ENCODE measurements at places on chromosomes 11 and 22.
A peak's percentile ranks its signal among the peaks of the same experiment; 100 is the strongest.

GRCh38 chr11:72856551-72857345 is 42.5 kb downstream of the ATG16L2 start:
- no peak for DNase-seq

GRCh38 chr11:123298488-123299447 is 103.7 kb upstream of the CLMP start:
- no peak for DNase-seq

GRCh38 chr11:134050541-134051383 is 18.1 kb upstream of the JAM3 start:
- DNase-seq = peak; percentile 56

- DNase-seq = no peak
Observed at GRCh38 chr11:68436985-68437926, 23.3 kb upstream of the PPP6R3 start.

- DNase-seq = no peak
Observed at GRCh38 chr11:116927163-116927974, 89.9 kb upstream of the APOA1 start.

GRCh38 chr11:72684236-72684912 is 10.2 kb upstream of the PDE2A start:
- peak; percentile 6 for DNase-seq

DNA sequence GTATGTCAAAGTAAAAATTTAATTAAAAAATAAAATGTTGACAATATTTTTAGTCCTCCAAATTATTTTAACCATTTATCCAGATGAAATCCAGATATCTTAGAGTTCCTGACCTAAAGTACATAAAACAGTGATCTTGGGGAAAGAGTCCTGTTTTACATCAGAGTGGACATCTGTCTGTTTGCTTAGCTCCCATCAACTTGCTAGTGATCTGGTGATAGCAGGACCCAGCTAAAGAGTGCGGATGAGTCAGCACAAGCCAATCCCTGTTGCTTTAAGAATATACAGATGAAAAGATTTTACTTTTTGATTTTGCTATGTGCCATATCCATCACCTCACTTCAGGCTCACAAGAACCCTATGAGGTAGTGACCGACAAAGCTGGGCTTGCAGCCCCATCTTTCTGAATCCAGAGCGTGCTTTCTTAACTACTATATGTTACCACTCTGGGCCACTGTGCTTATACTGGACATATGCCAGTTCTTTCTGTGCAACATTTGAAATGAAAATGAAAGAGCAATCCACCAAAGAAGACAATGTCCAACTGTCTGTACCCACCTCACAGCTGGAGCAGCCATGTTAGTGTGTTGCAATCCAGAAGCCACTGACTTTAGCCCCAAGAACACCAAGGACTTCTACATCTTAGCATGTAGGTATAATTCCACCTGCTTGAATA is 167.6 kb upstream of the SESN3 start:
- no peak for DNase-seq

GRCh38 chr11:122038543-122038942 is 77.5 kb downstream of the BLID start:
- DNase-seq = no peak

DNA sequence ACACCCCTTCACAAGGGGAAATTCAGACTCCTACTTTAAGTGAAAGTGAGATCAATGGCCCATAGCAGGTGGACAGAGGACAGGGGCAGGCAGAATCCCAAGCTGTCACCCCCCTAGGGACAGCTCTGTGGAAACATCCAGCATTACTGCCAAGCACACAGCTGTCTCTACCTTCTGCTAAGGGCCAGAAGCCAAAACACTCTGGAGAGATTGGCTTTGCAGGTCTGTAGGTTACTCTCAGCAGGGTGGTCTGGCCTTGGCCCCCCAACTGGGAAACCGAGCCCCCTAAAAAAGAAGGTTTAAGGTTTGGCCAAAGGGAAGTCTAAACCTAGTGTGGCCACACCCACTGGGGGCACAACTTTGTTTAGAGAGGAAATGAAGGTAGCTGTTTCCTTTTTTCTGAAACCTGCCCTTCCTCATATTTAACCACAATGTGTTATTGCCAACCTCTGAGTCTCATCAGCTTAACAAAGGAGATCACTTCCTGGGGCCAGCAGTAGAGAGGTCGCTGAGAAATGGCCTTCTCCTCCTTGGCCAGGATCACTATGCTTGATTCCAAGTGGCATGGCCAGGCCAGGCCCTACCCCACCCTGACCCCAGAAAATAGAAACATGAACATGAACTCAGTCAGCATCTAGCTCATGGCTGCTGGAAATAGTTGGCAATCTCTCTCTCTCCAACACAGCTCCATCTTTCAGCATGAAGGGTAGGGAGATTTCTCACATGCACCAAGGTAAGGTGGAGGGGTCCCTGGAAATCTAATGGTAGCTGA is 25.9 kb upstream of the SCARF2 start:
- no peak for DNase-seq

- no peak for DNase-seq
Observed at GRCh38 chr11:20589796-20590195, 9.6 kb upstream of the SLC6A5 start.

GRCh38 chr11:120615391-120615790 is 103.8 kb downstream of the GRIK4 start:
- DNase-seq = no peak

DNA sequence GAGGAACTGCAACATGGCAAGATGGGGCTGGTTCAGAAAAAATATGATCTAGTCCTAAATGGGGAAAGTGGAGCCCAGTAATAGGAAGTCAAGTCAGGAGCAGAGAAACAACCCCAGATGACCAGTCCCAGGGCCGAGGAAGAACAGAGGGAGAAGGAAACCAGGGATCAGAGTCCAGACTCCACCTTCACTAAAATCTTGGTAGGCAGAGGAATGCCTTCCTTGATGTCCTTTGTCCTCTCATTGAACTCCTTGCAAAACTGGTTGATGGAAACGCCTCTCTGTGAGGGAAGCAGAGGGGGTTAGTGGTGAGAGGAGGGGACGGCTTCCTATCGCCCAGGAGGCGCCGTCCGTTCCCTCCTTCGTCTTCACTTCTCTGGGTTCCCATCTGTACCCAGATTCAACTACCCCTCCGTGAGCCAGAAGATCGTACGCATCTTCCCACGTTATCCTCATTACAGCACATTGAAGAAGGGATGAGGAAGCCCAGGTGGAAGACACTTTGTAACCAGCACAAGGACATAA is 607 bp downstream of the MRPL11 start:
- no peak for DNase-seq

GRCh38 chr11:65419772-65420481 is 2.7 kb upstream of the NEAT1 start:
- DNase-seq = no peak

GRCh38 chr11:75031224-75031753 is 42.6 kb downstream of the NEU3 start:
- no peak for DNase-seq

DNA sequence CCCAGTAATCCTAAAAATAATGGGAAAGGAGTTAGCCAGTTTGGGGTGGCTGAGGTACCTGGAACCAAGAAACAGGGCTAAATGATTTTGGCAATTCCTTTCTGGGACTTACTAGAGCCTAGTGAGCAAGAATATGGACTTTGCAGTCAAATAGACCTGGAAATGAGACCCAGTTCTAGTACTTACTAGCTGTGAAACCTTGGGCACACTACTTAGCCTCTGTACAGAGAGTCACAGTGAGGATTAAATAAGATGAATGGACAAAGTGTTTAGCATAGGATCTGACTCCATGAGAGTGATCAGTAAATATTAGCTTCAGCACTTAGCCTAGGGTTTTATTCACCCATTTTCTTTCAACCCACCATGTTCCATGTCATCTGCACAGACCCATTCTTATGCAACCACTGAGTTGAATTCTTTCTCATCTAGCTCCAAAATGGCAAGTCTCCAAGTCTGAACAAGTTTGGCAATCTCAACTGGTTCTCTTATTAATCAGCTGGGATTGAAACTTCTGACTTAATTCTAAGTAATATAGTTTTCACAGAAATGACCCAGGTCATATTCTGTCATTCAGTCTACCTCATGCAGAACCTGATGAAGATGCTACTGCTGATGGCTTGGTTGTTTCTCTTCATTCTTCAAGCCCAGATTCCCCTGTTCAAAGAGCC is 15.0 kb upstream of the SORL1 start:
- no peak for DNase-seq

- DNase-seq = no peak
Observed at GRCh38 chr22:47128216-47128615, 365.8 kb downstream of the TBC1D22A start.

DNA sequence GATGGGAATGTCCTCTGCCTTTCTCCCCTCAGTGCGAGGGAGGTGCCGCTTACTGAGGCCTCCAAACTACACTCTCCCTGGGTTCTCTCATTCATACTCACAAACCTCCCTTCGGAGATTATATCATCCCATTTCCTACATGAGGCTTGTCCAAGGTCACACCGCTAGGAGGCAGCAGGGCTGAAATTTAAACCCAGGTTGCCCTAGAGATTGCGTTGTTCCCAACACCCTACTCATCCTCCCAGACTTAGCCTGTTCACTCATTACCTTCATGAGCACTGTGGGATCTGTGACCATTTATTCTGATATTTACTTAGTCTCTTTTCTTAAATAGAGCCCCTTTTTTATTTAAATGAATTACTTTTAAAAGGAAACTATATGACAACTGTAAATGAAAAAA is 31.1 kb downstream of the SDHAF2 start:
- DNase-seq = no peak

GRCh38 chr22:42562684-42563083 is 8.9 kb downstream of the SERHL2 start:
- no peak for DNase-seq

GRCh38 chr22:20940904-20941385 is 23.7 kb downstream of the CRKL start:
- DNase-seq = no peak

DNA sequence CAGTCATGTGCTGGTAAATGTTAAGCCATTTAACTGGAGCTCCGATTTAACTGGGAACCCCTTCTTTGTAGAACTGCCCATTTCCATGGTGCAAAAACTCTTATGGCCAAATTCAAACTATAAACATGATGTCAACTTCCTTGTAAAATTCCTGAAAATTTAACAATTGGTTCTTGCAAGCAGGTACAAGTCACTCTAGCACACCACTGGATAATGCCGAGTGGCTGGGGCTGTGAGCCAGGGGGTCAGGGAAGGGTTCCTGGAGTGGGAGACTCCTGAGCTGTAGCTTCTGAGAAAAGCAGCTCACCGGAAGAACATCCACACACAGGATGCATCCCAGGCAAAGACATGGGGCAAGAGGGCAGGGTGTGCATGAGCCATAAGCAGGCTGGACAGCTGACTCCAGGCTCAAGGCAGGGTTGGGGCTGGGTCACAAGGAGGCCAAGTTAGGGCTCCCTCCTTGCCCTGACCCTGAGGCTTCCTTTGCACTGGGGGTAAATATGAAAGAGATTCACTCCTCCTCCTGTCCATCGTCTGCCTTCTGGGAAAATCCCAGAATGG is 18.2 kb downstream of the P2RY2 start:
- DNase-seq = no peak

DNA sequence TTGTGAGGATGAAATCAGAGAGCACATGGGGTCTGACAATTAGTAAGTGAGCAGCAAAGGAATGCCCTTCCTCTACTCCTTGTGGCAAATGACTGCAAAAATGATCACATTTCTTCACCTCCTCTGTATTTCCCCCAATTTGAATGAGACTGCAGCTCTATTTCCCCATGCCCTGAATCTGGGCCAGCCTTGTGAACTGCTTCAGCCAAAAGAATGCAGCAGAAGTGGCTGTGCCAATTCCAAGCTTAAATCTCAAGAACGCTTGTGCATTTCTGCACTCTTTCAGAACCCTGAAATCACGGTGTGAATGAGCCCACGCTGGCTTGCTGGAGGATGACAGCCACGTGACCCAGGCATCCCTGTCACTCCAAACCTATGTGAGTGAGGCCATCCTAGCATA is 9.9 kb downstream of the SLC43A3 start:
- no peak for DNase-seq

- no peak for DNase-seq
Observed at GRCh38 chr11:57476757-57477506, 16.6 kb downstream of the RTN4RL2 start.

DNA sequence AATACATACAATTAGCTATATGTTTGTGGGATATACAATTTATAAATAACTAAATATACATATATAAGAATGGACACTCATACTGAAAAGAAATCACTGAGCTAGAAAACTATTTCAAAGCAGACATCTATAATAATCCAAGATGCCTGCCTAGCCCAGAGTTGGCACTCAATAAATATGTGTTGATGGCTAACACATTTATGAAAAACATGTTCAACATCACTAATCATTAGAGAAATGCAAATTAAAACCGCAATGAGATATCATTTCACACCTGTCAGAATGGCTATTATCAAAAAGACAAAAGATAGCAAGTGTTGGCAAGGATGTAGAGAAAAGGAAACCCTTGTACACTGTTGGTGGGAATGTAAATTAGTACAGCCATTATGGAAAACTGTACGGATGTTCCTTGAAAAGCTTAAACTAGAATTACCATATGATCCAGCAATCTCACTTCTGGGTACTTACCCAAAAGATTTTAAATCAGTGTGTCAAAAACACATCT is 29.8 kb downstream of the POU2AF1 start:
- no peak for DNase-seq

GRCh38 chr11:114083391-114084252 is 24.1 kb downstream of the ZBTB16 start:
- no peak for DNase-seq

- no peak for DNase-seq
Observed at GRCh38 chr11:67497656-67498291, 7.4 kb downstream of the PITPNM1 start.

GRCh38 chr11:82791779-82792178 is 58.1 kb upstream of the FAM181B start:
- no peak for DNase-seq

DNA sequence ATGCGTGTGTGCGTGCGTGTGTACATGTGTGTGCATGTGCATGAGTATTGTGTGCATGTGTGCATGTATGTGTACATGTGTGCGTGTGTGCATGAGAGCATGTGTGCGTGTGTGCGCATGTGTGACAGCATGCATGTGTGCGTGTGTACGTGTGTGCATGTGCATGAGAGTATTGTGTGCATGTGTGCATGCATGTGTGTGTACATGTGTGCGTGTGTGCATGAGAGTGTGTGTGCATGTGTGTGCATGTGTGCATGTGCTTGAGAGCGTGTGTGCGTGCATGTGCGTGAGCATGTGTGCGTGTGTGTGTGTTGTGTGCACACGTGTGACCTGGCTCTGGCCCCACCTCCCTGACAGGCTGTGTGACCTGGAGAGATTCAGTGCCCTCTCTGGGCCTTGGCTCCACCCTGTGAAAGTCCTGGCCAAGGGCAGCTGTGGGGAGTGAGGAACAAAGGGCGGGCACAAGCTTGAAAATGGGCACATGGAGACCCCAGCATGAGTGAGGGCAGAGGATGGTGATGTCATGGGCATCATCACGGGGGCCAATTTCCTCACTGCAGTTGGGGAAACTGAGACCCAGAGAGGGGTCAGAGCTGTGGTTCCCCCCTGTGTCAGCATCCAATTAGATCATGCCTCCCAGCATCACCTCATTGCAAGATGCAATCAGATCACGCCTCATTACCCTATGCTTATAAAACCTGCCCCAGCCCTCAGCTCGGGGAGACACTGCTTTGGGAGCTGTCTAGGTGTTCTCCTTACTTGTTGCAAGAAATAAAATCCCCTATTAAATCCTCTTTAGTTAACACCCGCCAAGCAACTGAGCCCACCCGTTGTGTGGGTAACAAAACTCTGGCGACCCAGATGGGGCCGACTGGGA is 658 bp downstream of the ACY3 start:
- no peak for DNase-seq
